ENCODE measurements at places on chromosomes 4 and X.

GRCh38 chrX:140507982-140508305, 3.1 kb upstream of the SOX3 start:
- no peak for DNase-seq

DNA sequence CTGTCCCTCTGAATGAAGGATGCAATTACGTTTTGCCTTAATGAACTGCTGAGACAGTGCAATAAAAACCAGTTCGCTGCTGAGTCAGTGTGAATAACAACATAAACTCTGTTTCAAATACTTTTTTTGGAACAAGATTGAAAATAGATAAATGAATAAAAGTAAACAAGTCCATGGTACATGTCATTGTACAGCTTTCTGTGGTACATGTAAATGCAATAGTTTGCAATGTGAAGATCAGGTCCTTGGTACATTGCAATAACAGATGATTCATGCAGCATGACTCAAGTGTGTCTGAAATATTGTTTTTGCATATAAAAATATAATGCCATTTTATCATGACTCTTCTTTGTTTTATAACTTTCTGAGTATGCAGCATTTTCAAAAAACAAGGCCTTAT, 193.4 kb upstream of the PACRGL start:
- DNase-seq: peak; percentile 86

DNA sequence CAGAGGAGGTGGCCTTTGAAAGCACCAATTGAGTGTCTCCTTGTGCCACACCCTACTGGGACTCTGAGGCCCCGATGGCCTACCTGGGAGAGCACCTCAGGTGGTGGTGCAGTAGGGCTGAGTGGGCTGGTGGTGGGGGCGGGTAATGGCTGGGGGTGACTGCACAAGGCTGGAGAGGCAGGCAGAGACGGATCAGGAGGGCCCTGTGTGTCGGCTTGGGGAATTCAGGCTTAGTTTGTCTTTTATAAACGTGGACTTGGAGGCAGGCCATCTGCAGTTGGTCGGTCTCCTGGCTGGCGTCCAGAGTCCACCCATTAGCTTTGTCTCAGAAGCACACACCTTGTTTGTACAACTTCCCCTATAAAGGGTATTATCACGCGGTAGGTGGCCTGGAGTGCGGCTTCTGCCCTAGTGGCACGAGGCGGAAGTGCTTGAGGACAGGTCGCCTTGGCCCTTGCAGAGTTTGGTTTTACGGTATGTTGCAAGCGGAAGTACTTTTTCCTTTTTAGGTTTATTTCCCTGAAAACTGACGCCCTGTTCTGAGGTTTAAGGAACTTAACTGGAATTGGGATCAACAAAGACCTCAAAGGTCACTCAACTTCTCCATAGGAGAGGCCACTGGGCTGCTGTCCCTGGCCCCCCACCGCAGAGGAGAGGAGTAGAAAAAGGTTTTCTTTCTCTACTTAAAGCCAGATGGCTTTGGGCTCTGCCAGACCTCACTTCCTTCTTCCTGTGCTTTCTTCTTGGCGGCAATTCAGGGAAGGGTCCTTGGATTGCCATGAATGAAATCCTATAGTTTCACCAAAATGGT, 8.0 kb downstream of the TBC1D14 start:
- no peak for DNase-seq

DNA sequence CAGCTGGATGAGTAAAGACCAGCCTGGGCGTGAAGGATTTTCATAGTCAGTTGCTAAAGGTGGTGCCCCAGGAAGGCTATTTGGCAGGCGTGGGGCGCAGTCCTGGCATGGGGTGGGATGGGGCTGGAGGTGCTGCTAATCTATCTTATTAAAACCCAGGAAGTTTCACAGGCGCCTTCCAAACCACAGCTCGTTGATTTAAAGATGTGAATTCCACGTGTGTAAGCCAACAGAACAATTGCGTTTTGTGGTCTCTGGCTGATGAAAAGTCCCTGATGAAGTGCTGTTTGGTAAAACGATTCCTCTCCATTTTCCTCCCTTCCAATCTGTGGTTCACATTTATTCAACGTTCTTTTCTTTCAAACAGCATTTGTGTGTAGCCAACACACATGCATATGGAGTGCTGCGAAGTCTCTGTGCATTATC, 105.0 kb downstream of the TBL1X start:
- DNase-seq: no peak

DNA sequence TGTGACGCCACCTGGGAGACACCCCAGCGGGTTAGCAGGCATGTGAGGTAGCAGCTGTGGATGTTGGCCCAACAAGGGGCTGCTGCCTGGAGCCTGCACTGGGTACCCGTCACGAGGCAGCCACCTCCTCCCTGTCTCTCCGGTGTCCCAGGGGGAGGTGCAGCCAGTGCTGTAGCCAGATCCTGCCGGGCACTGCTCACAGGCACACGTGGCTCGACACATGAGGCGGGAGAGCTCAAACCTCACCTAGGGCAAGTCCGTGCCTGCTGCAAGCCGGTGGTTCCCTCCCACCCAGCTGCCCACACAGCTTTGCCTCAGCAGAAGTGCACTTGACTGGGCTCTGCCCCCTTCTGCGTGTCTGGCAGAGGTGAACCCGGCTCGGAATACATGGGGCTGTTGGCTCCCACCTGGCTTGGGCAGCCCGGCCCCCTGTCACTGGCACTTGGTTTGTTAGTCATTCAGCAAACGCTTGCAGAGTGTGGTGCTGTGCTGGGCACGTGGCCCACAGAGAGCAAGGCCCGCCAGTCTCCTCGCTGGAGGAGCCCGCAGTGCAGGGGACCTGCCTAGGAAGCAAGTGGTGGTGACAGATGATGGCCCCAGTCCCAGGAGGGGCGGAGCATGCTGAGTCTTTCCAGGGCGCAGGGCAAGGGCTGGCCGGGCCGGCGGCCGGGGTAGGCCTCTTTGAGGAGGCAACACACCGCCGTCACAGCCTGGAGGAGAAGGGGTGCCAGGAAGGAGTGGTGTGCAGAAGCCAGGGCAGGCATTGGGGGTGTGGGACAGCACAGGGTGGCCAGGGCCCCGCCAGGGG, 10.1 kb upstream of the SH3TC1 start:
- DNase-seq: no peak

GRCh38 chr4:48698029-48698971, 81.8 kb downstream of the FRYL start:
- DNase-seq: peak; percentile 91

- peak; percentile 22 for DNase-seq
Measured at GRCh38 chr4:169620880-169621248, 486 bp downstream of the CLCN3 start.

DNA sequence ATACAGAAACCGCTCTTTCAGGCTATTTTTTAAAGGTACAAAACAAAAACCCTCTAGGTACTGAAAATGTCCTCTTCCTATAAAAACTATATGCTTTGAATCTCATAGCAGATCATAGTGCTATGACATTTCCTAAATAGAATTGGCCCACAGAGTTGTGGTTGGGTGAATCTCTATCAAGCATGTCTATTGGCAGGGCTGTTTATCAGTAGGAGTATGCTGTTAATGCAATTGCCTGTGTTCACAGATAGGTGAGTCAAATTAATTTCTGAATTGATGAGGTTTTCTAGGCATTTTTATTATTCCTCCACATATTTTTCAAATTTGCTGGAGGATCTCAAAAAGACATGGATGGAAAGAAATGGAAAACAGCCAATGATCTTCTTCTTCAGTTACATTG, 73.9 kb downstream of the QRFPR start:
- DNase-seq: no peak

GRCh38 chrX:105781804-105782203, 40.5 kb upstream of the NRK start:
- DNase-seq: no peak

DNA sequence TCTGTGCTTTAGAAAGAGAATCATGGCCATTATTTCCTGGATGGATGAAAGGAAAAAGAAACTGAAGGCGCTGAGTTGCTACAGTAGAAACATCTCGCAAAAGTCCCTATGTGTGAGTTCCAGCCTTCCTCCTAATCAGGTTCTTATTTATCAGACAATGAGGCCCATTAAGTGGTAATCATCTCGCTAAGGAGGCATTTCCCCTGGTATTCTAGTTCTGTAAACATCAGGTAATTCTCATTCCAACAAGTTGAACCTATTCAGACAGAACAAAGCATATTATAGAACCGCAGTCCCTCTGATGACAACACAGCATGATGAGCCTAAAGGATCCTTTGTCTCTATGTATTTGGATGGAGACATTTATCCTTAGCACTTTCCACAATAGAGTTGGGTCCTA, 205.7 kb upstream of the MAOA start:
- no peak for DNase-seq

GRCh38 chr4:153198719-153199118, 5.5 kb upstream of the TRIM2 start:
- DNase-seq: no peak

Data from foreskin fibroblast (primary cell).